ENCODE measurements at places on chromosomes 7 and 10. TPM values are rescaled to one million over a fixed set of nuclear protein-coding genes. Genes with fewer than 3 reads are reported as not detected.

GRCh38 chr7:7201578-7202374, 19.4 kb downstream of the C1GALT1 start:
- no peak for DNase-seq

- peak; percentile 33 for DNase-seq
Observed at GRCh38 chr7:499853-500485, 19.7 kb downstream of the PDGFA start.

Gene NKX6-2
- not detected for total RNA-seq

Gene CYP2W1
- not detected for total RNA-seq

- no peak for DNase-seq
Observed at GRCh38 chr10:124415210-124415609, 3.5 kb downstream of the OAT start.

DNA sequence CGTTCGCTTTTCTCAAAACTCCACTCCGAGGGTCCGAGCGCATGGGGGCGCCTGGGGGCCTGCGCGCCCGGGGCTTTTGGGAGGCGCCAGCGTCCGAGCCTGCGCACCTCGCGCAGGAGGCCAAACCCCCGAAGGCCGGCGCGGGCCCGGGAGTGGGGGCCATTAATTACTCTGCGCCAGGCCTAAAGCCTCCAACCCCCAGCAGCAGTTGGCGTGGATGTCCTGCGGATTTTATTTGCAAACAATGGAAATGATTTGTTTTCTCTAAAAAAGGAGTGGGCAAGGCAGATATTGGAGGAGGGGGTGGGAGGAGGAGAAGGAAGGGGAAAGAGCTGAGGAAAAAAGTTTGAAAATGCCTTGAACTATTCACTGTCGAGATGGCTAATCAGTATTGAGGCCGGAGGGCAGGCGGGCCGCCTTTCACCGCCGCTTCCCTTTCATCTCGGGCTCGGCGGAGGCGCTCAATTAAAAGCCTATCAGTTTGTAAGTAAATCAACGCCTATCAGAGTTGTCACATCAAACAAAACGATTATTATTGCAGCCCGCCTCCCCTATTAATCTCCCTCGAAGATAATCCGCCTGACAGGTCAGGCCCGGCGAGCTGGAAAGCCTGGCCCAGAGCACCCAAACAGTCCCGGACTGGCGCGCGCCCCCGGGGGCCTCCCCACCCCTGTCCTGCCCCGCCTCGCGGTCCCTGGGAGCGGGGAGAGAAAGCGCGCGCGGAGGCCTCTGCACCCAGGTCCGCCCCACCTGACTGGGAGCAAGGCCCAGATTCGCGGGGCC, 3.4 kb upstream of the ZNF503 start:
- DNase-seq, result peak; percentile 45

DNA sequence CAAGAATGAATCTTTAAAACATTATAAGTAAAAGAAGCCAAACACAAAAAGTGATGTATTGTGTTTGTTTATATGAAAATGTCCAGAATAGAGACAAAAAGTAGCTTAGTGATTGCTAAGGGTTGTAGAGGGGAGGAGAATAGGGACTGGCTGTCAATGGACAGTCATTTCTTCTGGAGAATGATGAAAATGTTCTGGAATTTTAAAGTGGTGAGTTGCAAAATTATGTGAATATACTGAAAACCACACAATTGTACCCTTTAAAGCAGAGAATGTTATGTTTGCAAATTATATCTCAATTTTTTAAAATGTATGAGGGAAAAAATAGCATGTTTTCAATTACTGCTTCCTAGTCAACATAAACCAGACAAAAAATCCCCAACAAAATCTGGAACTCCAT, 174.2 kb downstream of the KMT2E start:
- no peak for DNase-seq

DNA sequence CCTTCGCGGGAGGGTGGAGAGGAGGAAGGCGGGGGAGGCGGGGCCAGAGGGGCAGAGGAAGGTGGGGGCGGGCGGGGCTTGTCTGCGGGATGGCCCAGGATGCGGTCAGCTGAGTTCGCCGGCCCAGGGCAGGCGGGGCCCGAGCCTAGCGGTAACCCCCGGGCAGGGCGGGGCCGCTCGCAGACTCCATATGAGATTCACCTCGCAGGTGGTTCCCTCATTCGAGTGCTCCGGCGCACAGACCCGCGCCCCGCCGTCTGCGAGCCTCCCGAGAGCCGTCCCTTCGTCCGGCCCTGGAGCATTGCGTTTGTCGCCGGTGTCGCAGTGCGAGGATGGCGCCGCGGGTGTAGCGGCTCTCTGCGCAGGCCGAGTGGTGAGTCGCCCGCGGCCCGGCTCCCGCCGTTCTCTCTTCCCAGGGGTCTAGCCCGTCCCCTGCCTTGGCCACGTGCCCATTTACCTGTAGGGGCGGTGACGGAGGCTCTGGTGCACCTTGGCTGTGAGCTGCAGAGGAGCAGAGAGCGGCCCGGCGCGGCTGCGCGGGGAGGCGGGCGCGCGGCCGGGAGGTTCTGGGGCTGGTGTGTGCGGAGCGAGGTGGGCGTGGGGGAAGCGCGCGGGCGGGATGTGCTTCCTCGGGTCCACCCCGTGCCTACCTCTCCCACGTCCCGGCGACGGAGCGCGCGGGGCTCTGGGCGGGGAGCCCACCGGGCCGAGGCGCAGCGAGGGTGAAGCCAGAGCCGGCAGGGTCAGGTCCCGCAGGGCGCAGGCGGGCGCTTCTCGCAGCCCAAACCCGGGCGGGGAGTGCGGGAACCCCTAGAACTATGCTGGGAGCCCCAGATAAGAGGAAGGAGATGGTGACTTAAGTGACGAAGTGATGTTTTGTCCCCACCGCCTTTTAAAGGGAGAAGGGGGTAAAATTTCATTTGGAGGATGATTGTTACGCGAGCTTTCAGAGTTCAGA, at the start of gene UPP1:
TSS of gene UPP1 (plus strand) at position 220 of the 958 bp plus-strand sequence. CDS start 5,519 bp downstream, outside the sequence.
- peak; percentile 97 for DNase-seq

Gene R3HCC1L
- 4.9 TPM for total RNA-seq

DNA sequence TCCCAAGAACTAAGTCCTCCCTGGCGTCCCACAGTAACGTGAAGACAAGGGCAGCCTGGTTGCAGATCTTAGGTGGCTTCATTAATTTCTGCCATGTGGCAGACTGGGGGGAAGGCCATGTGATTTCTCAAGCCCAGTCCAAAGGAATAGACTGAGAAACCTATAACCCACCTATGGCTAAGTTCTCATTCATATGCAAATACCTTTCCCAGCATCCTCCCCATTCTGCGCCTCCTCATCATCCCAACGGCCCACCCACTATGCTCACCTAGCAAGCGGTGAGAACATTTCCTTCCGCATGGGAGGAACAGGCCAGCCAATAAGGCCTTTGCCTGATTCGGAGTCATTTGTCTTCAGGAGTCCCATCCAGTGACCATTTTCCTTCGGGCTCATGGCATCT, 8.2 kb upstream of the CLEC2L start:
- no peak for DNase-seq

- DNase-seq, result no peak
Observed at GRCh38 chr10:90787393-90788198, 70.2 kb downstream of the HTR7 start.

Gene NPC1L1
- 0.13 TPM for total RNA-seq

All from Right ventricle myocardium superior (tissue), 1 donor.